RWPE1 (cell line): ENCODE measurements at places on chromosomes 1 and 21.

DNA sequence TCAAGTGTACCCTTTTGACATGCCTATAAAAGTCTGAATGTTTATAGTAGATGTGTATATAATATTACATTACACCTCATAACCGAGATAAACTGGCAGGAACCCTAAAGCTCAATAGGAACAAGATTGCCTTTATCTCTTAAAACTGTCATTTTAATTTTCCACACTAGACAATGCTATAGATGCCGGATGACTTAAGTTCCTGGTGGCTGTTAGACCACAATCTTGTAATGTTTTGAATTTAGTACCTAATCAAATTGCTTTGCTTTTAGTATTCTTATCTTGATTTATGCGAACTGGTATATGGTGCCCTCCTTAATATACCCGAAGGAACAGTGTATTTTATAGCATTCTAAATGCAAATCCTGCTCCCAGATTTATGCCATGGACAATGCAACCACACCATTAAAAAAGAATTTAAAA, 1397.0 kb upstream of the ADGRL4 start:
- no peak for DNase-seq

- DNase-seq: no peak
Measured at GRCh38 chr1:52911541-52911940, 10.0 kb downstream of the ECHDC2 start.

- no peak for DNase-seq
Measured at GRCh38 chr1:200877839-200878551, 5.2 kb downstream of the GPR25 start.

DNA sequence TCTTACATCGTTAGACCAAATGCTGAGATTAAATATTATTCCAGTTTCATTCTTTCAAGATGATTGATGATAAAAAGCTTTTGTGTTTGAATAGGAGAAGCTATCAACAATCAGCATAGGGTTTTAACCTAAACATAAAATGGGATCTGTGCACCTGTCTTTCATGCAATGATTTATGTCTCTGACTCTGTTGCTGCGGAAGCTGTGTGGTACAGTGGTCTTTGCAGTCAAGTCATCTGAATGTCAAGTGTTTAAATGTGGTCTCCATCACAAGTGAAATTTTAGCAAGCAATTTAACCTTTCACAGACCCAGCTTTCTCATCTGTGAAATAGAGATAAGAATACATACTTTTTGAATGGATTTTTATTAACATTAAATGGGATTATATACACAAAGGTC, 107.2 kb downstream of the PLPPR5 start:
- no peak for DNase-seq

GRCh38 chr21:46151261-46151988, 4.0 kb downstream of the FTCD start:
- DNase-seq: no peak

GRCh38 chr1:9295884-9296283, 3.2 kb downstream of the SPSB1 start:
- DNase-seq: no peak

DNA sequence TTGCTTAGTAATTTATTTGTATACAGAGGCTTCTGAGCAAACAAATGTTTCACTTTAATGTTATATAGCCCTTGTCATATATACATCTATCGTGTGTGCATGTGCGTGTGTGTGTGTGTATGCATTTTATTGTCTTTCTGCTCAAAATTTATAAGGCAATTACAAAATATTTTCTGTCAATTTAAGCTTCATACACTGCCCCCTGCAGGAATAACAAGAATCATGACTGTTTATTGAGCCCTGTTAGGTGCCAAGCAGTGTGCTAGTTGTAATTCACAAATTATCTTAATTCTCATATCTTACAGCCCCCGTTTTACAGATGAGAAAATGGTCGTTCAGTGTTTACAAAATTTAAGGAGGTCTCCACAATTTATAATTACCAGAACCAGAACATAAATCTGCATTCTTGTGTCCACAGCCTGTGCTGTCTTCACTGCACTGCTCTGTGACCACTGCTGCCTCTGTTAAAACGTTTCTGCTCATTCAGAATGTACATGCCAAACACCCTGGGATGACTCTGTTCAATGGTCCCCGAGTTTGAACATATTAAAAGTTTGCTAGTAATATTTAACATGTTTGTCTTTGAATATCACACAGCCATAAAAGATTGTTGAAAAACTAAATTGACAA, 181.3 kb downstream of the ATP6V1G3 start:
- DNase-seq: no peak

GRCh38 chr1:184836934-184837895, 82.6 kb upstream of the EDEM3 start:
- DNase-seq: no peak
